Fibroblast of skin of abdomen (primary cell): ENCODE measurements at places on chromosomes 16 and 17.

- DNase-seq: no peak
Observed at GRCh38 chr16:81894592-81894991, 115.5 kb downstream of the PLCG2 start.

- DNase-seq: peak; percentile 25
Observed at GRCh38 chr17:60060474-60060873, 18.2 kb downstream of the HEATR6 start.

DNA sequence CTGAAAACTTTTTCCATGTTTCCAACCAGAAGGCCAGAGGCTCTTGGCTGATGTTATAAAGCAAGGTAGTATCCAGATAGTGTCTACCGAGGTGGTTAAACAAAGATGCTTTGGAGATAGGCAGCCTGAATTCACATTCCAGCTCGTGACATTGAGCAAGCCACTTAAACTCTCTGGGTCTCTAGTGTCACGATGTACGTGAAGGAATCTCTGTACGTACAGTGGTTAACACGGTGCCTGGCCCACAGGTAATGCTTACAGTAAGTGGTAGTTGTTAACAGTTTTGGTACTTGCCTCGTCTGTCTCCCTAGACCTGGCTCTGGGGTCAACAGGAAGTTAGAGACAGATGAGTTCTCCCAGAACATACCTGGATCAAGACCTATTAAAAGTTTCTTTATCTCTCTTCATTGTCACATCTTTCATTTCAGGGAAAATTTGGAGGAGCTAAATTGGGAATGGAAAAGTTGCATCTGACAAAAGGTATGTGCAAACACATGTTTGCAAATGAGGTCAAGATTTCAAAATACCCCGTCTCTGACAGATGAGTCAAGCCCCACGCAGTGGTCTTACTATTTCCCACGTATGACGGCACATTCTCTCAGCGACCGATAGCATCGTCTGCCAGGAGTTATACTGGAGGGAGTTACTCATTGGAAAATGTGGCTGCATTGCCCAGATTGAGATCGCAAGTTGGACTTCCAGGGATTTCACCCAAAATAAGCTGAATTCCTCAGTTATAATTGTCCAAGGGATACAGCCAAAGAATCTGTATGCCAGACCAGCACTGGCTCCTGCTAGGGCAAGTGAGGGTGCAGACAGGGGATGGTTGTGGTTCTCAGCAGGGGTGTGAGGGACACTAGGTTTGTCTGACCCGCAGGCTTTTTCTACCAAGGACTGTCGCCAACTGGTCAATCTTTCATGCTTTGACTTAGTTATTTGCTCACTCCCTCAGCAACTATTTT, 18.9 kb upstream of the MYH10 start:
- peak; percentile 98 for DNase-seq

- DNase-seq: no peak
Observed at GRCh38 chr17:78585006-78585630, 7.9 kb upstream of the DNAH17 start.

GRCh38 chr17:7246779-7247178, 4.5 kb upstream of the GABARAP start:
- no peak for DNase-seq

DNA sequence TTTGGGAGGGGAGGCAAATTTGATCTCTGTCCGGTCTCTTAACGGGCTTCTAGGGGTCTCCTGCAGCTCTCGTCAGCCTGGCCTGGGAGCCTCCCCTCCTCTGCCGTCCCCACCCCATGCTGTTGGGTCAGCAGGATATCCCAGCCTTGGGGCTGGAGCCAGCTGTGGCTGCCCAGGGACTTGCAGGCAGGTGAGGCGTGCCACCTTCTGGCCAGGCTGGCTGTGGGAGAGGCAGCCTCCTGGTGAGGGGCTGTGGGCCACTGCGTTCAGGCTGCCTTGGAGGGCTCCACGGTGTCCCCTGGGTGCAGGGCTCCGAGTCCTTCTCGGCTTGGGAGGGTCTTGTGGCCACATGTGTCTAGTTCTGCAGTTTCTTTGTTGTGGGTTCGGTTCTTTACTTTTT, 34.6 kb downstream of the TBCD start:
- DNase-seq: no peak

- DNase-seq: no peak
Observed at GRCh38 chr17:57639381-57639780, 105.7 kb downstream of the CCDC182 start.
